ENCODE measurements at places on chromosomes 7 and 10.

GRCh38 chr7:27846388-27846787, 106.4 kb downstream of the TAX1BP1 start:
- no peak for DNase-seq

- DNase-seq: no peak
Measured at GRCh38 chr7:104968648-104969047, 45.4 kb upstream of the KMT2E start.

DNA sequence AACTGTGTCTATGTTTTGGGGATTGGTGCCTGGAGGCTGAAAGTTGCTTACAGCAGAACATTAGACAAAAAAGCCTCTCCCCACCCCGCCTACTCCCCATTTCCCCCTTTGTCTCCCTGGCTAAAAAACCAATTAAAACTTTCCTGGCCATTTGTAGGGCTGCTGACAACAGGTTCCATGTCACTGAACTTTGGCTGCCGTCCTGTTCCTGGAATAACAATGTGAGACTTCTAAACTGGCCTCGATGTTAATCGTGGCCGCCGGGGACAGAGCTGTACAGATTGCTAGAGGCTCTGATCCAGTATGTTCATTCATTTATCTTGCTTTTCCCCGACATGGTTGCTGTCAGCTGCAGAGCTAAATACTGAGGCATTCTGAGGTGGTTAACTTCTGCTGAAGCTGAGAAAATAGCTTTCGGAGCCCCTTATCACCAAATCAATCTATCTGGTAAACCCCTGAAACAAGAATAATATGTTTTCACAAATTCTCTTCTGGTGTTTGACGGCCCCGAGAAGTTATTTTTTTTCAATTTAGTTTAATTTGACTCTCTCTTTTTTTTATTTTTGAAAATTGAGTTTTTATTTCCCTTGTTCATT, 271.6 kb downstream of the GFRA1 start:
- DNase-seq: no peak

DNA sequence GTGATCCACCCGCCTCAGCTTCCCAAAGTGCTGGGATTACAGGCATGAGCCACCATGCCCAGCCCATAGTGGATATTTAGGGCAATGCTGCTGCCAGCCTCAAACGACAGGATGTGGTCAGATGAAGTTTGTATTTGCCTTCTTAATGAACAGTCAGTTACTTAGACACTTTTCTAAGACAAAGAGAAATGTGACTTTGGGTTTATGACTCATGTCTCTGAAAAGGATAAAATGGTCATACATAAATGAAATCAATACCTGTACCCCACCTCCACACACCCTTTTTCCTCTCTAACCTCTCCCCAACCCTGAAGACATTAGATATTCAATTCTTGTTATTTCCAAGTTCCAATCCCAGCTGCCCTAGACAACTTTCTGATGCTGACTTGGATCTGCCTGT, 109.3 kb upstream of the INSIG1 start:
- DNase-seq: no peak

- no peak for DNase-seq
Measured at GRCh38 chr7:143399151-143399550, 9.5 kb downstream of the EPHA1 start.

DNA sequence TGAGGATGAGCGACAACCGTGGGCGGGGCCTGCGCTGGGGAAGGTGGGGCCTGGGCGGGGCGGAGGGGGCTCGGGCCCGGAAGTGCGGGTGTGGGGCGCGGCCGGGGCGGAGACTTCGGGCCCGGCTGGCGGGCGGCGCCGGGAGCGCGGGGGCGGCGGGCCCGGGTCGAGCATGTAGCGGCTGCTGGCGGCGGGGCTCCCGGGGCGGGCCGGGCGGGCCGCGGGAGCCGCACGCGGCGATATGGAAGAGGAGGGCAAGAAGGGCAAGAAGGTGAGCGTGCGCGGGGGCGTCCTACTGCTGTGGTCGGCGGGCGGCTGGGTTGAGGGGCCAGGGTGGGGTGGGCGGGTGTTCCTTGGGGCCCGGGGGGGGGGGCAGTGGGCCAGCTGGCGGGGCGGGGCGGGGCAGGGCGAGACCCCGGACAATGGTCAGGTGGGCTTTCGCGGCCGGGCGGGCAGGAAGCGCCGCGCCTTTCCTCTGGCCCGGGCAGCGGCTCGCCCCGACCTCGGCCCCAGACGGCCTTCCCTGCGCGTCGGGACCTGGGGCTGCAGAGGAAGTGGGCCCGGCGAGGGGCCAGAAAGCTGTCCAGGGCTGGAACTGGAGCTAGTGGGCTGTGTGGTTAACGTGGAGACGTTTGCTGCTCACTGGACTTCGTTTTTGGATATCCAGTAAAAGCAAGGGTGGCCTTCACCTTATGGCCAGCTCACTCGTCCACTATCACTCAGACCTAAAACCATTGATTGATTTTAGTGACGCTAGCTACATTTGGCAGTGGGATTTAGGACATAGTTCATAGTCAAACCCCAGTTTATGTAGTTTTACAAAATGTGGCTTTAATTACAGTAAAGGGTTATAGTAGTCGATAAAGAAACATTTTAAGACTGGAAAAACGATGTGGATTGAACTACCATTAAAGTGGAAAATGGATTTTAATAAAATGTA, at the start of gene CCM2:
Gene CCM2 (plus strand): TSS at position 109 of the 940 bp plus-strand sequence. CDS start 133 bp downstream, at position 242.
- no peak for DNase-seq

- DNase-seq: no peak
Measured at GRCh38 chr10:3538291-3538655, 246.7 kb downstream of the KLF6 start.

DNA sequence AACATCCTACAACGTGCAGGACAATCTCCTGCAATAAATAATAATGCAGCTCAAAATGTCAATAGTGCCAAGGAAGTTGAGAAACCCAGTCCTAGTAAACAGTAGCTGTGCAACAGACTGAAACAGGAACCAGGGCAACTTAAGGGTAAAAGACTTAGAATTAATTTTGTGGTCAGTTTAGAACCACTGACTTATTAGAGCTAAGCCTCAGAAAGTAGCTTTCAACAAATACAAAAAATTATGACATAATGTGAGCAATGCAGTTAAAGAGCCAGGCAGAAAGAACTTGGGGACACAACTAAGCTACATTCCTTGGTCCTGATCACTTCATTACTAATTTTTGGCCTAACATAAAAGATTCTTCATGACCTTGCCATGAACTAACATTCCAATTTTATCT, 195.4 kb downstream of the MACC1 start:
- no peak for DNase-seq

GRCh38 chr7:220151-220841, 27.9 kb downstream of the FAM20C start:
- no peak for DNase-seq

- no peak for DNase-seq
Measured at GRCh38 chr10:132599732-132600131, 62.1 kb downstream of the INPP5A start.

DNA sequence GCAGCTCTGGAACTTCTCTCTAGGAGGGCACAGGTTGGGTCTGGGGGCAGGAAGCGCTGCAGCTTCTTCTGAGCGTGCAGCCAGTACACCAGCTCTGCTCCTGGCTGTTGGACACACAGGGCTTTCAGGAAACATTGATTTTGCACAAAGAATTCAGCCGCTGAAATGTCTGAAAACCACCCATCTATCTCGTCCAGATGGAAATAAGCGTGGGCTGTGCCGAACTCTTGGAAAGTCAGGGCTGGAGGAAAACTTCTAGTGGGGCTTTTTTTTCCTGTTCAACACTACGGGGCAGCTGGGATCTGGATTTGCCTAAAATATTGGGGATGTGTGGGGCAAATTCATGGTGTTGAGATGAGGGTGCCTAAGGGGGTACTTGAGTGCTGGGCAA, 31.2 kb downstream of the PALD1 start:
- DNase-seq: no peak

GRCh38 chr10:16384021-16384420, 52.8 kb upstream of the PTER start:
- DNase-seq: no peak

- DNase-seq: no peak
Measured at GRCh38 chr7:73366990-73367389, 39.0 kb downstream of the FKBP6 start.

- DNase-seq: no peak
Measured at GRCh38 chr10:43906490-43906889, 257.8 kb upstream of the ZNF32 start.

GRCh38 chr7:149837564-149838223, 481 bp upstream of the ZNF862 start:
- no peak for DNase-seq

DNA sequence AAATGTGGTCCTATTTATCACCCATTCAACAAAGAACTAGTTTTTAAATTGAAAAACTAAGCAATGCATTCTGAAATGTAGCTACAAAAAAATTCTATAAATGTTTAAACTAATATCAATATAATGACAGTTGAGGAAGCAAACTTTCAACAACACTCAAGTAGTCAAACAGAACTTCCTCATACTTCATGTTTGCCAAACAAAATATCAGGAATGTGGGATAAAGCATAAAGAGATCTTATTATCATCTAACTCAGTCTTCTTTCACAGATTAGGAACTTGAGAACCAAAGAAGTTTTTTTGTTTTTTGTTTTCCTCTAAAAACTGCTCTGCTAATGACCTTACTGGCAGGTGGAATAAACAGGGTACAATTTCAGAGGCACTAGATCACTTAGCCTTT, 116.2 kb downstream of the JAZF1 start:
- no peak for DNase-seq

- no peak for DNase-seq
Measured at GRCh38 chr10:75860009-75860408, 428.6 kb downstream of the LRMDA start.

DNA sequence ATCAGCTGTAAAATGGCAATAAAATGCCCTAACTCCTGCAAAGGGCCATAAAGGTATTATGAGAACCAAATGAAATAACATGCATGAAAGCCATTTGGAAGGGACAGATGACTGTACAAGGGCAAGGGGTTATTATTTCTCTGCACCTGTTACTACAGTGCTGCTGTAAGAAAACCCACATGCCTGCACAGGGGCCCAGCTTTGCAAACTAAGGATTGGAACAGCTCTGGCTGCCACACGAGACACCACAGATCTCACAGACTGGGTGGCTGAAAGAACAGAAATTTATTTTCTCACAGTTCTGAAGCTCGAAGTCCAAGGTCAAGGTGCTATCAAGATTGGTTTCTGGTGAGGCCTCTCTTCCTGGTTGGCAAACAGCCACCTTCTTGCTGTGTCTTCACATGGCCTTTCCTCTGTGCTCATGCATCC, 409.0 kb upstream of the NRP1 start:
- no peak for DNase-seq

DNA sequence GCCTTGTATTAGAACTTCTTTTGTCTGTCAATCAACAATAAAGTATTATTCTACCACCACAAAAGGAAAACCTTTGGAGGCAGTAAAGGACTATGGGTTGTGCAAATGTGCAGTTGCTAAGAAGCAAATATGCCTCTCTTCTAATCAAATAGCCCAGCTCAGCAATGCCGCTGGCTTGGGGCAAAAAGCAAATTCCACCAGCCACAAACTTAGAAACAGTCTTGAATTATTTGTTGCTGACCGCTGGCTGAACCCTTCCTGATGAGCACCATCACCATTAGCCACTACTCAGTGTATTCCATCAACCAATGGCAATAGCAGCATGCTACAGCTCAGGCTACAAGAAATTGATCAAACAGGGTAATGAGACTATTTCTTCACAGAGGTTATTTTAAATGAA, 51.0 kb downstream of the SKAP2 start:
- no peak for DNase-seq

Measured in AG04449 (cell line).